ENCODE measurements at places on chromosomes 5 and 9.

DNA sequence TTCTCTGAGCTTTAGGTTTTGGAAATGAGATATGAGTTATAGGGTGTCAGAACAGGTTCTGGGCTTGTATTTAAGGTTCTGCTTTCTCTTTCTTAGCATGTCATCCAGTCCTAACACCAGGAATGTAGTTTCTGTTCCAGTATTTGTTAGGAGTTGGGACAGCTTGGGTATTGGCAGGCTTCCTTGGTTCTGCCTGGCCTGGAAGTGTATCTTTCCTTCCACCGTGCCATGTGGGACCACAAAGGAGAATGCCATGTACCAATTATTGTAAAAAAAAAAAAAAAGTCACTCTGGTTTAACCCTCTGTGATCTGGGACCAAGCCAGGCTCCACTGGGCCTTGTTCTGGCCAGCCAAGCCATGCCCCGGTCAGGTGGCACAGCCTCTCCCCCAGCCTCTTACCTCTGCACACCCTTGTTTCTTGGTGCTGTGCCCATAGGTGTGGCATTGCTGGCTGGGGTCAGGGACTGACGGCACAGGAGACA lies 47.8 kb downstream of the ARHGAP26 start:
- DNase-seq, result no peak

DNA sequence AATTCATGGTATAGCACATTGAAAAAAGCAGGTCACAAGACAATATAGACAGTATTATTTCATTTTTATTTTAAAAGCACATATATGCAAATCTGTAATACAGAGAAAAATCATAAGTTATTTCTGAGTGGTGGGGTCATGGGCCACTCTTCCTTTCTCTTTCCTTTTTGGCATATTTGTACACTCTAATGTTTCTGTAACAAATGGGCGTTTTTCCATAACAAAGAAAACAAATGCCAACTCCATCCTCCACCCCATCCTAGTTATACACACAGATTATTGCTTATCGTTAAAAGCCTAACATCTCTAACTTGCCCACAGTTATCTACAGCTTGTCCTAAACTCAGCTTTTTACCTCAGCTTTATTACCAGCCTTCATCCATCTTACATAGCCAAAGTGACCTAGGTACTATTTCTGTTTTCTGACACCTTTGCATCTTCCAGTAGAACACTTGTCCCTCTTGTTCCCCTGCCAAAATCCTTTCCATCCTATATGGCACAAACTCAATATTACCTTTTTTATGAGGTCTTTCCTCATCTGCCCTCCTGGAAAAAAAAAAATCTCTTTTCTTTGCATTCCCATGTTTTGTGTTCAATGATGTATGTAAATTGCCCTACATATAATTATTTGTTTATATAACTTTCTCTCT lies 4.1 kb downstream of the KIAA0825 start:
- DNase-seq, result no peak

DNA sequence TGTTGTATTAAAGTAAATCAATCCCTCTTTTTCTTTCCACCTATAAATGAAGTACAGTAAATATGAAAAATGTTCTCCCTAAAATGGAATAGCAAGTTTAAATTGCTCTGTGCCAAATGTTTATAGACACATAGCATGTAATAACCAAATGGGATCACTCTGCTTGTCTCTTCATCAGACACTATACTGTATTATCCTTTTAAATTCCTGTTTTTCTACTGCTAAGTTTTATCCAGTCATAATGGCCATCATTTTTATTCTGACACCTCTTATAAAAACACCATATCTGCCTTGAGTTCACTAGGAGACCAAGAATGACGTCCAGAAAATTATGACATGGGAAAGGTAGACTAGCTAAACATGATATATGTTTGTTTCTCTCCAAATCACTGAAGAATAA lies 252.8 kb downstream of the CAAP1 start:
- DNase-seq, result no peak

DNA sequence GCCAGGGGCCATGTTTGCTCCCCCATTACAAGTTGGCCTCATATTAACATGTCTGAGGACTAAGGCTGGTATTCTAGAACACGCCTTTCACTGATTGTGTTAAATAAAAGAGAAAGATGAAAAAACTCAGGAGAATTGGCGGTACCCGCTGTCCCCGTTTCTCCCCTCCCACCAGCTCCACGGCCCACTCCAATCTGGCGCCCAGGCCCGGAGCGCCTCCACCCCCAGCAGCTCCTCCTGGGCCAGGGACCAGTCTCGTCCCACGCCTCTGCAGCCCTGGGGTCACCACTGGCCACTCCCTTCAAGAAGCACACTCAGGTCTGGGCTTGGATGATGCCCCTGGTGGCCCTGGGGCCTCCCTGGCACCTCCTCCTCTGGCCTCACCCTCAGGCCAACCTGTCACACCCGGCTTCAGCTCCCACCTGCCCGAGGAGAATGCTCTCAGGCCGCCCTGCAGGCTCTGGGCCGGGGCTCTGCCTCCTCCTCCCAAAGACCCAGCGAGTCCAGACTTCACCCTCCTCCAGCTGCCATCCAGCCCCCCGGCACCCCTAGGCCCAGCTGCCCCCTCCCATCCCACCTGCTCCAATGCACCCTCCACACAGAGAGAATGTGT lies 133.0 kb upstream of the PPP1R26 start:
- no peak for DNase-seq

DNA sequence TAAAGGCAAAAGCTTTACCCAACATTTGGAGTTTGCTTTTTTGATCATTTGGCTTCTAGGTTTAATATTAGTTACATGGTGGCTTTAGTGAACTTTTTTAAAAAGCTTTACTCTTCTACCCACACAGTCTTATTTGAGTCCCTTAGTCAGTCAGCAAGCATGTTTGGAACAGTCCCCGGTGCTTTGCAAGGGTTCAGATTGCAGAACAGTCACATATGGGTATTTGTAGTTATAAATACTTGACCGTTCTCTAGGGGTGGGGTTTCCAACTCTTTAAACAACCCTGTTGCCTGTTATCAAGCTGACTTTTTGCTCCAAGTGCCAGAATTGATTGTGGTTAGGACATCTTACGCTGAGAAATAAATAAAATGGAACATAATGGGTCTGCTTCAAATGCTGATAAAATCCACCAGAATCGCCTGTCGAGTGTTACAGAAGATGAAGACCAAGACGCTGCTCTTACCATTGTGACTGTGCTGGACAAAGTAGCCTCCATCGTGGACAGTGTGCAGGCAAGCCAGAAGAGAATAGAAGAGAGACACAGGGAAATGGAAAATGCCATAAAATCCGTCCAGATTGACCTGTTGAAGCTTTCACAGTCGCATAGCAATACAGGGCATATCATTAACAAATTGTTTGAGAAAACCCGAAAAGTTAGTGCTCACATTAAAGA lies at the start of gene CAVIN4:
Gene CAVIN4 (plus strand): TSS at position 304 of the 673 bp plus-strand sequence. CDS start 65 bp downstream, at position 369.
- no peak for DNase-seq

DNA sequence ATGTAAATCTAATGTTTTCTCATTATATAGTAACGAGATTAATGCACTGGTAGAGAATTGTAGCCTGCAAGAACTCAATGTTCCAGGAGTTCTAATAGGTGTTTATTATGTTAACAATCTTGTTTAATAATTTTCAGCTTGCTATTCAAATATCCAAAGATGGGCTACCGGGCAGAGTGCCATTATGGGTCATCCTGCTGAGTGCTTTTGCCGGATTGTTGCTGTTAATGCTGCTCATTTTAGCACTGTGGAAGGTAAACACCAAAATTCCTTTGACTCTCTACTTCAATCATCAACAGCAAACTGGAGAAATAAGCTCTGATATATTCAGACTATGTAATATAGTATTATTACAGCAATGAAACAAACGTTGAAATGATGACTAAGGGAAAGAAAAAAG lies 41.9 kb upstream of the ITGA2 start:
- no peak for DNase-seq

DNA sequence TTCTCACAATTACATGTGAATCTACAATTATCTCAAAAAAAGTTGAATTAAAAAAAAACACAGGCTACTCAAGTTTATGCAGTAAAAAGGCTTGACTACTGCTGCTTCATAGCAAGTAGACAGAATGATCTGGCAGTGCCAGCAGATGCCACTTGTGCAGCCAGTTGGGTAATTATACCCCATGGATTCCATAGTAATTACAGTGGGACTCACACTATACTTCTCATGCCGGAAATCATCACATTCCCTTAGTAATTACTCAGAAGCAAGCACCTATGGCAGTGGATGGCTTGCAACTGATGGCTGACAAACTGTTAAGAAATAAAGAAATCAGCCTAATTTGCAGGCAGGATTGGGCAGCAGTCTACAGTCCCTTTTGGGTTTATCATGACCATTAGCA lies 463.2 kb upstream of the KLF4 start:
- DNase-seq, result no peak

GRCh38 chr5:132381614-132382013 lies 12.1 kb downstream of the SLC22A5 start:
- no peak for DNase-seq

DNA sequence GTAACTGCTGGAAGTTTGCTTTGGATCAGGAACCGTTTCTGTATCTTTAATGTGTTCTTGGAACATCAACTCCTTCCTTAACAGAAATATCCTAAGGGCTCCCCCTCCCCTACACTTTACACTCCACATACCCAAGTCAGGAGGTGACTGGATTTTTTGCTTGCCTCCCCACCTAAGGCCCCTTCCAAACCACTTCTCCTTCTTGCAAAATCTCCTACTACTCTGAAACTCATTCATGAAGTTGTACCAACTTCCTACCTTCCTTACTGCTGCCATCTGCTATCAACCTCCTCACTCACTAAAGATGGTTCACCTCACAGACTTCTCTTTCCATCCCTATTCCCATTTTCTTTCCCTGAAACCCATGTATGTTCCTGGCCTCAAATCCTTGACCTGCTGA lies 16.1 kb downstream of the TXN start:
- DNase-seq, result no peak

- no peak for DNase-seq
Measured at GRCh38 chr9:127724012-127724411, 8.1 kb downstream of the TTC16 start.

DNA sequence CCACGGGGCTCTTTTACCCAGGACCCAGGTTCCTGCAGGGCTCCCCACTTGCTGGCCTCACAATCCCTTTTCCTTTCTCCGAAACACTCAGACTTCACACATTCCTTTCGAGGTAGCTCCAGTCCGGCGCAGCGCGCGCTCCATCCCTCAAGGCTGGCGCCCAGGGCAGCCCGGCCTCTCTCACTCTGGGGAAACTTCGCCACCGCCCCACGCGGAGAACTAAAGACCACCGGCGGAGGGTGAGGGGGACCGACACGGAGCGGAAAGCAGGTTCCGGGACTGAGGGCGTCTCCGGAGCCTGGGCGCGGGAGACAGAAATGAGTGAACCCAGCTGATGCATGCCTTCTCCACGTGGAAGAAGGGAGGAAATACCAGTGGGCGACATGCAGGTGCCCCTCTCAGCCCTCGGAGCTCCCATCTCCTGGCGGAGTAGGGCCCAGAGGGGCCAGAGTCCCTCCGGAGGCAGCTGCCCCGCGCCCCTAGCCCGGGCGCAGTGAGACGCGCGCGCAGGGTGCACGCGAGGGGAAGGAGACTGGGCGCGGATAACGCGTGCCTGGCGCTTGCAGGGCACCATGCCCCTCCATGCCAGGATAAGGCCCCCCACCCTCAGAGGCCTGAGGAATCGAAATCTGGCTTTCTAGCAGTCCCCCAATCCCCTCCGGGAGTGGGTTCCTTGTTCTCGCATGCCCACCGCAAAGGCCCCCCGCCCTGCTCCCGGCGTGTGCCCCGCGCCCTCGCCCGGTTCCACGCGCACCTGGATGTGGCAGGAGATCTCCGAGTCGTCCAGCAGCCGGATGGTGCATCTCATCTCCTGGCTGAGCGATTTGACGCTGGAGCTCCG lies 650 bp downstream of the FRMD3 start:
- no peak for DNase-seq

DNA sequence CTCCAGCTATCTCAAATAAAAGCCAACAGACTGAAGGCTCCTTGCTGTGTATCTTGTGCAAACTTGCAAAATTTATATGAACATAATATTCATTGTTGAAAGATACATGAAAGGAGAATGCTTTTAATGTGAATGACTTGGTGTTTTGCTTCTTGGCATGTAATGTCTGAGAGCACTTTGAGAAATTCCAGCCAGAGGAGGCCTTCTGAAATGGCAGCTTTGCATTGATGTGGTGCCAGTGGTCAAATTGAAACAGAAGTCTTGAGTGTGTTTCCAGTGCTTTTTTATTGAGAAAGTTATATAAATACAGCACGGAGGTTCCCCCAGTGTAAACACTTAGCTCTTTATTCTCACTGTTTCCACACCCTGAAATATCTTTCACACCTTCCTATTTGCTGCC lies 182.1 kb downstream of the ADCY2 start:
- no peak for DNase-seq

- no peak for DNase-seq
Measured at GRCh38 chr5:118467103-118467502, 521.2 kb downstream of the DTWD2 start.

- no peak for DNase-seq
Measured at GRCh38 chr9:79695531-79696175, 123.9 kb downstream of the TLE4 start.

GRCh38 chr9:75149841-75150241 lies 61.5 kb downstream of the OSTF1 start:
- DNase-seq, result no peak

DNA sequence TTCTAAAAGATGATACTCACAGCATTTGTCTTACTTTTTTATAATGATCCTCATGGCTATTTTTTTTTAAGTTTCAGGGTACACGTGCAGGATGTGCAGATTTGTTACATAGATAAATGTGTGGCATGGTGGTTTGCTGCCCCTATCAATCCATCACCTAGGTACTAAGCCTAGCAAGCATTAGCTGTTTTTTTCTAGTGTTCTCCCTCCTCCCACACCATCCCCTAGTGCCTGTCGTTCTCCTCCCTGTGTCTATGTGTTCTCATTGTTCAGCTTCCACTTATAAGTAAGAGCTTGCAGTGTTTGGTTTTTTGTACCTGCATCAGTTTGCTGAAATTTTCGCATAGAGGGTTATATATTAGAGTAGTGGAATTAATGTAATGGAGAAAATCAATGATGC lies 189.1 kb upstream of the CDH12 start:
- no peak for DNase-seq

GRCh38 chr5:178290376-178290775 lies 57.8 kb upstream of the PHYKPL start:
- no peak for DNase-seq

DNA sequence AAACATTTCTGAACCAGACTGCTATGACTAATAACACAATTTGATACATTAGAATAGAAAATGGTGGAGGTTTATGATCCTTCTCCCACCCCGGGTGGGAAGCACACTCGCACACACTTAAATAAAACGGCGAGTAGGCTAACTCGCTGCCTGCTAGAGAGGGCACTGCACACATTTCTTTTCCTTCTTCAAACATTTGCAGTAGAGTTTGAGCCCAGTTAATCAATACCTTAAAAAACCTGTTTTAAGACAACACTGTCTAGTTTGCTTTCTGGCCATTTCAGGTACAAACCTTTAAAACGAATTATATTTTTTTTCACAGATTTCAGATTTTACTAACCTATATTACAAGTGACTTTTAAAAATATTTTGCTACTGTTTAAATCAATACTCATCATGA lies 63.5 kb downstream of the EFNA5 start:
- no peak for DNase-seq

GRCh38 chr9:100052375-100052774 lies 46.4 kb downstream of the ERP44 start:
- DNase-seq, result no peak

GRCh38 chr9:81687521-81688261 lies 1.7 kb downstream of the TLE1 start:
- DNase-seq, result peak; percentile 38

- no peak for DNase-seq
Measured at GRCh38 chr9:130143958-130144366, 28.2 kb upstream of the NCS1 start.

GRCh38 chr5:124824637-124825158 lies 78.3 kb upstream of the ZNF608 start:
- DNase-seq, result peak; percentile 37
